ENCODE measurements at places on chromosomes 12 and 14.

GRCh38 chr14:96011607-96012006 lies 27.6 kb upstream of the C14orf132 start:
- no peak for DNase-seq

- DNase-seq: no peak
These were observed 150.6 kb upstream of the HMGA2 start for GRCh38 chr12:65673732-65674131.

GRCh38 chr14:53764846-53765245 lies 191.8 kb downstream of the BMP4 start:
- no peak for DNase-seq

DNA sequence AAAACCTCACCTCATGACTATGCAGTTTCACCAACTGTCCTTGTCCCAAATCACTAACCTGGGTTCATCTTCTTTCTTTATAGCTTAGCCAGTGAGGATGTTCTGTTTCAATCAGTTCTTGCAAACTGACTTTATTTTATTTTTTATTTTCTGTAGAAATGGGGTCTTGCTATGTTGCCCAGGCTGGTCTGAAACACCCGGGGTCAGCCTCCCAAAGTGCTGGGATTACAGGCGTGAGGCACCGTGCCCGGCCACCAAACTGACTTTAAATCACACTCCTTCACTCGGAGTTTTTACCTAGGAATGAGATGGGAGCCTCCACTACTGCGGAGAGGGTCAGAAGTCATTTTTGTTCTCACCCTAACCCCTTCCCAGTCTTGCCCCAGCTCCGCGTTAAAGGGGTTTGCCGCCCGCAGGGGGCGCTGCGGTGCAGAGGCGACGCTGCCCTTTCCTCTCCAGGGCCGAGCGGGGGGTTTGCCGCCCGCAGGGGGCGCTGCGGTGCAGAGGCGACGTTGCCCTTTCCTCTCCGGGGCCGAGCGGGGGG lies 7.0 kb upstream of the B4GALNT3 start:
- DNase-seq: no peak

DNA sequence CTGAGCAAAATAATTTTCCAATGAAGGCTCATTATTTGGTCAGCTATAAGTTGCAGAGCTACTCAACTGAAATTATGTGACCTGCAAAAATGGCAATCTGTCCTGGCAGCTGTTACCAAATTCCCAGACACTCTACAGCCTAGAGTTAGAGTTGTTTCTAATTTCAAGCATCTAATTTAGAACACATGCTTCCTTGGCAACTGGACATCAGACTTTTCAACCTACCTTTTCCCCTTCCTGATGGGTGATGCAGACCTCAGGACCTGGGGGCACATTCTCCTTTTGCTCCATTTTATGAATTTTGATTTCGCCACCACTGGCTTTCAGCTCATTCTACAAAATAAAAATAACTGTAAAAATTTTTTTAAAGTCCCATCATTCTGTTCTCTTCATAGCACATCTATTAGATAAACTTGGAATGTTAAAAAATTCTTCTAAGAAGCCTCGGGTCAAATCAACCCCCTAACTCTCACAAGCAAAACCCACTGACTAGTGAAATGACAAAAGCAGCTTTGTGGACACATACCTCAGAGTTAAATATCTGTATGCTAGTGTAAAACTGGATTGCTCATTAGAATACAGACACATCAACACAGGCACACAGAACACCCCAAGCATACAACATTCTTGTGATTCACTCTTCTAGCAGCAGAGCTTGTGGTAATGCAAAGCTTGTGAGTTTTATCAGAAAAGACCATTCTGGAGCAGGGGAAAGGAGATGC lies 33.5 kb upstream of the CERS5 start:
- no peak for DNase-seq

- no peak for DNase-seq
These were observed 46.0 kb downstream of the ATP2B1 start for GRCh38 chr12:89662623-89663022.

DNA sequence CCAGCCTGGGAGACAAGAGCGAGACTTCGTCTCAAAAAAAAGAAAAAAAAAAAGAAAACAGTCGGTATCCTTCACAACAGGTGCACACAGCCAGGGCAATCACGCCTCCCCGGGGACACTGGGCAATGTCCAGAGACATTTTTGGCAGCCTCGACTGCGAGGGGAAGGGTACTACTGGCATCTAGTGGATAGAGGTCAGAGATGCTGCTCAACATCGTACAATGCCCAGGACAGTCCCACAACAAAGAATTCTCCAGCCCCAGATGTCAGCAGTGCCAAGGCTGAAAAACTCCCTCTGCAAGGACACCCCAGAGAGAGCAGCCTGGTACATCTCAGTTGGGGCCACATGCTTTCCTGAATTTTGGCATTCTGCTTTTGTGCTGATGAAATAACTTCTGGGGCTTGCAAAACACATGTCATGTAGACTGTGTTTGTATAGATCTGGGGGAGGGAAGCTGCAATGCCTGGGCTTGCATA lies 21.5 kb downstream of the ALDH2 start:
- DNase-seq: no peak

DNA sequence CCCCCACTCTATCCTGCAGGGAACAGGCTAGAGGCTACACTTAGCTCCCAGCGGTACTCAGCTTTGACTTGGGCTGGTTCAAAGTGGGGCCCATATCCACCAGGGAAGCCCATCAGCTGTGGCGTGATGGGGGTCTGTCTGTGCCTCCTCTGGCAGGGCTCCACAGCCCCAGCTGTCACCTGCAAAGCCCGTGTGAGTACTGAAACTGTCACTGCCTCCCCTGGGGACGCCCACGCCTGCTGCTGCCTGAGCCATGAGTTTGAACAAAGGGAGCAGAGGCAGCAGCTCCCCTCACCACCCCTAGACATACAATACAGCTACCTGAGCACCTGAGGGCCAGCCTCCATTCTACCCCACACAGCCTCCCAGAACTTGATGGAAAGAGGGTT lies 5.0 kb downstream of the REM2 start:
- no peak for DNase-seq

DNA sequence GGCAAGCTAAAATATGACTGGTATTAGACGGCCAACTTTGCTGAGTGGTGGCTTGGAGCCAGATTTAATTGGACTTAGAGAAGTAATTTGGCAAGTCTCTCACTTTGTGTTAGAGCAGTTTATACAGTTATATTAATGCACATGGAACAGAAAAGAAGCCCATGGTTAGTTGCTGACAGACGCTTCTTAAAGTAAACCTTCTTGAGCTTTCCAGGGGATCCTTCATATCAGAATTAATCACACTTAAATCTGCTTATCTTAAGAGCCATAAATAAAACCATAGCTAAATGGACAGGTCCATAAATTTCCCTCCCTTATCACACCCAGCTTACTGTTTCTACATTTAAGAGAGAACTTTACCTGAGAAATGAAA lies 9.6 kb downstream of the GSG1 start:
- DNase-seq: no peak

GRCh38 chr12:108712925-108713203 lies 18.5 kb downstream of the CORO1C start:
- DNase-seq: no peak

DNA sequence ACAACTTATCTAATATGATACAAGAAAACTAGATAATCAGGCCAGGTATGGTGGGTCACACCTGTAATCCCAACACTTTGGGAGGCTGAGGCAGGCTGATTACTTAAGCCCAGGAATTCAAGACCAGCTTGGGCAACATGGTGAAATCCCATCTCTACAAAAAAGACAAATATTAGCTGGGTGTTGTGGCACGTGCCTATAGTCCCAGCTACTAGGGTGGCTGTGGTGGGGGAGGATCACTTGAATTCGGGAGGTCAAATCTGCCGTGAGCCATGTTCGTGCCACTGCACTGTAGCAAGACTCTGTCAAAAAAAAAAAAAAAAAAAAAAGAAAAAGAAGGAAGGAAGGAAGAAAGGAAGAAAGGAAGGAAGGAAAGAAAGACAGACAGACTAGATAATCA lies 27.0 kb downstream of the ZCRB1 start:
- no peak for DNase-seq

DNA sequence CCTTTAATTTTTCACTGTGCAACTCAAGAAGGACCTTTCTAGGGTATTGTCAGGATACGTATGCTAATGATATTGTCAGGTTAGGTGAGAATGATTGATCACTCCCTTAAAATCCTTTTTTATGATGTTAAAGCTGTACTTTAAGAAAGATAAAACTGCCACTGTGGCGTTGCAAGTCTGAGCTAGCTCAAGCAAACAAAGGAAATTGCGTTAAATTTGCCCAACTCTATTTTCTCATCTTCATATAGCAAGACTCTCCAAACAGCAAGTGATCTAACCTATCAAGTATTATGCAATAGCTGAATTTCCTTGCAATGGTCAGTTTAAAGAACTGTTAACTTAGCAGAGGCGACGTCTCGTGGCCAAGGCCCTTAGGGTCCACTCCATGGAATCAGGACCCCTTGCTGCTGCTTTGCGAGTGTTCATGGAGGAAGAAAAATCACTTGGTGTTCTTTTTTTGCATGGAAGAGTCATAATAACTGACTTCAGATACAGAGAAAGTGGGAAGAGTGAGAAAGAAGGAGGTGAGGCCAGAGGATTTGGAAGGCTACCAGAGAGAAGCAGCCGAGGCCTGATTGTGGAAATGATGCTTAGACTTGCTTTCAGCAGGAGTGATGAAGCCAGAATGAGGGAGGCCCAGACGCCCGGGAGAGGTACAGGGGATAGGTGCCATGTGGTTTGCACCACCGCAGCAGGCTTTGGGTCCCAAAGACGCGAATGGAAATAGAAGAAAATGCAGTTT lies 2.5 kb downstream of the TRAF3 start:
- DNase-seq: no peak

DNA sequence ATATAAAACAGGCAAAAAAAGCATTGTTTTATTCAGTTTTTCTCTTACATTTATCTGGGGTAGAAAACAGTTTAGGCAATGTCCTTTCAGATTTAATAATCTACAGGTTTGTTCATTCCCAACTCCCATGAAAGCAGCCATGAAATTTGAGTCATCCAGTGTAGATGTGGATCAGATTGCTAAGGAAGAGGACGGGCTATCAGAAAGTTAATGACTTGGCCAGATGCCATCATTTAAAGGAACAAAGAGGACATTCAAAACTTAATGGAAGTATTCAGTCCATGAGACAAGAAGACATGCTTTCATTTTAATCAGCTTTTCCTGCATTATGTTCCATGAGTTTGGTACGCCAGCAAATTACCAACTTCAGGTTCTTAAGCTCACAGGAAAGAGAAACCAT lies 31.1 kb upstream of the POC1B start:
- DNase-seq: no peak

DNA sequence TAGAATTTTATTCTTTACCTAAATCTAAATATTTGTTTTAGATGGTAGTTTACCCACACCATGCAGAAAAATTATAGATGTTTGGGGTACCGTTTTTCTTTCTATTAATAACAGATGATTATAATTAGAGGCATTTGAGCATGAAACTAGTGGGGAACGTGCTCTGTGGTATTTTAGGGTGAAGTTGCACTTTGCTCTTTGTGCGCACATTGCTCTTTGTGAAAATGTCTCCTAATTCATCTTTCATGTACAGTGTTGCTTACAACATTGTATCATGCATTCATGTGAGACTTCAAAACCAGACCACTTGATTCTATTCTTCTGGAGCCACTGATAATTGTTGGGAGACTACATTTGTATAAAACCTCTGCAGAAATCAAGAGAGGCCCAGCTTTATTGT lies 449.1 kb upstream of the RGS6 start:
- DNase-seq: no peak

DNA sequence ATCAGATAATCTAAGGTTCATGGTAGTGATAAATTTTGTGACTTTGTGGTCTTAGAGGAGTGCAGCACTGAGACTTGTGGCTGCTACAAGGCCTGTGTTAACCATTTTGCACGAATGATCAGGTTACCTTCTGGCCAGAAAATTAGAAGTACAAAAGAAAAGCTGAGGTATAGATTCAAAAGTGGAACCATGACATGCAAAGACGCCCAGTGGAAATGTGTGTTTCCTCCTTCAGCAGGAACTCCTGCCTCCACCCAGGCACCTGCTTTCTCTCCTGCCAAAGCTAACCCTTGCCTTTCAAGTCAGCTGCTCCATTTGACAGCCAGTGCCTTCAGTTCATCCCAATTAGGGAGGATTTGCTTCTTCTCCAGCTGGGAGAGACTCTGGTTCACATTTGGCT lies 10.1 kb downstream of the PDE6H start:
- no peak for DNase-seq

DNA sequence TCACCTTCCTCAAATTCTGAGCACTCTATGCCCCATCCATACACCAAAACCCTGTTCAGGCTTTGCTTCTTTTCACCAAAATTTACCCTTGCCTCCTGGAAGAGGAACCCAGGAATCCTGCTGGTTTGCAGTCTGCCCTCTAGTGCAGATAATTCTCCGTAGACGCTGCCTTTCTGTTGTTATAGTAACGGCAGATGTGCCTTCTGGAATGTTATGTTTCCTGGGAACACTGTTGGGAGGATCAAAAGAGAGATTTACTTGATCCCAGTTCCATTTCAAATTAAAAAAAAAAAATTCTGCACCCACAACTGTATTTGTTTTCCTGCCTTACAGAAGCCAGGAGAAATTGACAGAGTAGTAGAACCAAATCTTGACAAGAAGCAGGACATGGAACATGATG lies 104.2 kb upstream of the RMST start:
- no peak for DNase-seq

DNA sequence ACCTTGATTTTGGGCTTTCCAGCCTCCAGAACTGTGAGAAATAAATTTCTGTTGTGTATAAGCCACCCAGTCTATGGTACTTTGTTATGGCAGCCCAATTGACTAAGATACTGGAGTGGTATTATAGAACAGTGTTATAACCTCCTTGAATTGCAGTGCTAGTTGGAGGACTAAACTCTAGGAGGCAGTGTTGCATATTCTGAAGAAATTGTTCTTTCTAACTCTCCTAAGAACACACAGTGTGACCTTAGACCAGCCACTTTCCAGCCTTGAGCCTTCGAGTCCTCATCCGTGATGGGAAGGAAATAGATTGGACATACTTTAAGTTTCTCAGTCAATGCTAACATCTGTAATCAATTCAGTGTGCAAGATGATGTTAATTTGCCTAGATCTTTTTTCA lies 22.4 kb upstream of the LRRC10 start:
- no peak for DNase-seq

GRCh38 chr12:95815632-95816212 lies 25.2 kb upstream of the NTN4 start:
- no peak for DNase-seq

DNA sequence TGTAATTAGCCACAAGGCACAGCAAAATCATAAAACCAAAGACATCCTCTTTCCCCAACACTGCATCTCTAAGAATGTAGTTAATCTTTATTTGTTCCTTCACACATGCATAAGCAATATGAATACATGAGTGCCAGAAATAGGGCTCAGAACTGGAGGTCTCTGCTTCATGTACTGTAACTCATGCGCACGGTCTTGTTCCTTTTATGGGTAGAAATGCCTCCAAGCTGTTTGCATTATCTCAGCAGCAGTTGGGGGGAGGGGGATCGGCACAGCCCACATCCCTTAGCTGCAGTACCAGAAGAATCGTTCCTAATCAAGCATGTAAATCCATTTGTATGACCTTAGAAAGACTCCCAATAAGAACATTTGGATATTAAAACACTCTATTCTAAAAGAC lies 20.0 kb downstream of the RHOJ start:
- no peak for DNase-seq

GRCh38 chr12:66552716-66553115 lies 126.2 kb downstream of the GRIP1 start:
- no peak for DNase-seq

- DNase-seq: no peak
These were observed 13.5 kb downstream of the HECTD1 start for GRCh38 chr14:31194095-31194494.

- no peak for DNase-seq
These were observed 22.3 kb downstream of the HOXC4 start for GRCh38 chr12:54075974-54076373.

- no peak for DNase-seq
These were observed 288.4 kb downstream of the NUAK1 start for GRCh38 chr12:105850103-105850968.

- DNase-seq: no peak
These were observed 309.9 kb downstream of the VRK1 start for GRCh38 chr14:97107080-97107479.

Data from NK-92 treated with Interleukin-12 subunit alpha and Interleukin-12 subunit beta, amount 100 ng/mL, for 24 hours (cell line).